ENCODE measurements at places on chromosomes 4 and X. TPM values are rescaled to one million over a fixed set of nuclear protein-coding genes. Genes with fewer than 3 reads are reported as not detected.

- no peak for DNase-seq
Observed at GRCh38 chr4:38149997-38150671, 189.9 kb downstream of the PTTG2 start.

- no peak for DNase-seq
Observed at GRCh38 chr4:74487771-74488170, 42.8 kb downstream of the AREG start.

GRCh38 chr4:76233967-76234678, 17.4 kb upstream of the FAM47E start:
- peak; percentile 10 for DNase-seq

The GPR50 gene
- not detected for total RNA-seq

The GIMD1 gene
- not detected for total RNA-seq

The ALAS2 gene
- total RNA-seq, result not detected
